ENCODE measurements at places on chromosomes 11 and 22.
A peak's percentile ranks its signal among the peaks of the same experiment; 100 is the strongest.

DNA sequence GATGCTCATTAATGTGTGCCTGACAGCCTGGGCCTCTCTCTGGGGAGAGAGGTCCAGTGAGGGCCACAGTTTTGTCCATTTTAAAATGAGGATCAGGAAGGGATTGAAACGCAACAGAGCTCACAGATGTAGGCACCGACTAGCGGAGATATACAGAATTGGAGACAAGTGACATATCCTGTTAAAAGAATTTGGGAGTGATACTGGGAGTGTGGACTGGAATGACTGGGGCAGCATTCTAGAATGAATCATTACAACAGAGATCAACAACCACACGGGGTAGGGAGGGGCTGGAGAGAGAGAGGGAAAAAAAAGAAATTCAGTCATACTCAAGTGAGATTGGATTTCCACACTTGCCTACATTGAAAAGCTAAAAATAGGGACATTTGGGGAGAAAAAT is 2.5 kb upstream of the NCAM1 start:
- no peak for DNase-seq

- no peak for DNase-seq
These were observed 106.1 kb downstream of the CTTN start for GRCh38 chr11:70504246-70505020.

GRCh38 chr22:24441406-24442351 is 14.3 kb downstream of the ADORA2A start:
- no peak for DNase-seq

DNA sequence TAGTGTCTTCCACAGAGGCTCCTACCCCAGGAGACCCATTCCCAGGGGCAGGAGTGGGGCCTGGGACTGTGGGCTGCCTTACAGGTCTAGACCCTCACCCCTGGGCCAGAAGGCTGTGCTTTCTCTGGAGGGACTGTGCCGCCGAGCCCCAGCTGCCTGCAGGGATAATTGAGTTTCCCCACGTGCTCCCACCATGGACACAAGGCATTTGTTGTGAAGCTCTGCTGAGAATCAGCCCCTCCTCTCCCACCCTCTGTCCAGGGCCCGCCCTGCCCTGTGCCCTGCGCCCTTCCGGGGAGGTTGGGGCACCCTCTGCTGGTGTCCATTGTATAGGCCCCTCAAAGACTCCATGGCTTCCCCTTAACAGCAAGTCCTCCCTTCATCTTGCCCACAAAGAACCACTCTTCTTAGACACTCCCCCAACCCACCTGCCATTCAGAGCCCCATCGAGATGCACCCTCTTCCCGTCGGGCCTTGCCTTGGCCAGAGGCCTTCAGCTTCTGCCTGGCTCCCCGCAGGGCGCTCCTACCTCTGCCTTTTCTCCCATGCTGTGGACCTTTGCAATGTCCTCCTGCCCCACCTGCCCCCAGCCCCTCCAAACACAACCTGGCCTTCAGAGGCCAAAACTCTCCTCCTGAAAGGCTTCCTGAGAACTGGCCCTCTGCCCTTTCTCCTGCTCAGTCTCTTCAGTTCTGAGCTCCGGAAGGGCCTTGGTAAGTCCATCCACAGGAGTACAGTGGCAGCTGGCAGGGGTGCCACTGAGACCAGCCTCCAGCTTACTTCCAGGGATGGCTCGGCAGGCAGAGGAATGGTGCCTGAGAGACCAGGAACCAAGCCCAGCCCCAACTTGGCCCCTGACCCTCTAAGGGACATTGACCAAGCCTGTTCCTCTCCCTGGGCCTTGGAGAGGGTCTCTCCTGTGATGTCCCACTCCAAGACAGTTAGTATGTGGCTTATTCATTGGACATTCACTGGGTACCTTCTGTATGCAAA is 22.4 kb downstream of the DUSP8 start:
- no peak for DNase-seq

GRCh38 chr22:48640890-48641841 is 1186.5 kb downstream of the BRD1 start:
- no peak for DNase-seq

- peak; percentile 79 for DNase-seq
These were observed 1.1 kb upstream of the CD248 start for GRCh38 chr11:66317723-66318599.

DNA sequence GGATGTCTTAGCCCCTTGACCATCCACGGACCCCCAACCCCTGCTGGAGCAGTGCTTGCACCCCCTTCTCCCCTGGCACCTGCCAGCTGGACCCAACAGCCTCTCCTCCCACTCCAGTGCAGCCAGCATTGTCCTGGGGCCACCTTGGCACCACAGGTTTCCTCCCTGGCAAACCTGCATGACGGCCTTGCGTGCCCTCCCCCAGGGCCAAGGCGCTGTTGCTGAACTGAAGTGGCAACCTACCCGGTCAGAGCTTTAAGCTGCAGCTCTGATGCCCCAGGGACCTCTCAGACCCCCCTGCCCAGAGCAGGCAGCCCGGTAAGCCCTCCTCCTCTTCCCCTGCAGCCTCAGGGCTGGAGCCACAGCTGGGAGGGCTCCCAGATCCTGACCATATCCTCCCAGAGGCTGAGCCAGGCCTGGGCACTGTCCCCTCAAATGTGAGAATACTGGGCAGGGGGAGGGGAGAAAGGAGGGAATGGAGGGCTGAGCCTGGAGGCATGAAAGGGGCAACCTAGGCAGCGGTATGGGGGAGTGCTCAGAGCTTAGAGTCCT is 1.8 kb upstream of the LRRC75B start:
- no peak for DNase-seq
